ENCODE measurements at places on chromosomes 16 and 17.

DNA sequence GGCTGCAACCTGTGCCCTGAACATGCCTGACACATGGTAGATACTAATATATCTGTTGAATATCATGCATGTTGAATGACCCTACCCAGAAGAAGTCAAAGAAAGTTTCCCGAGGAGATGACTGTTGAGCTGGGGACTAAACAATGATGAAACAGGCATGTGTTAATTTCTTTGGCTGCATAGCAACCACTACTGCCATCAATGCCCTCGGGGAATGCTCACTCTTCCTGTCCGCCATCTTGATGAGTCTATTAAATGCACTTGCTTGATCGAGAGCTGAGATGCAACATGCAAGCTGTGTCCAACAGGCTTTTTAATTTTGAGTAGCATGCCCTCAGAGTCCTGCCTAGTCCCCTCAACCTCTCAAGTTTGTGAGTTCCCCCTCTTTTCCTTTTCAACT lies 31.3 kb downstream of the GRIN2A start:
- no peak for DNase-seq

DNA sequence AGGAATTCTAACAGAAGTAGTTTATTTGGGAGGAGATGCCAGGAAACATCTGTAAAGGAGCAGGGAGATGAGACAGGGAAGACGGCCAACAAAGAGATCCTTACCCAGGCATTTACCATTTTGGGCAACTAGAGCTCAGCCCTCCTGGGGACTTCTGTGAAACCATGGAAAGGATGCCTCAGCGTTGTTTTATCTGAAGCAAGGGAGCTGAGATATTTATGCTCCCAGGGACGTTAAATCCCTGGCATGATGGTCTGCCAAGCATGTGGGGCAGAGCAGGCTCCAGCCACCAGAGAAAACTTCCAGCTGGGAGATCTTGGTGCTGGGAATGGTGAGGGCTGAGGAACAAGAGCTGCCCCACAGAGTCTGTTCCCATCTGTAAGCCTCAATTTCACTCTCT lies 114.8 kb upstream of the FOXF1 start:
- no peak for DNase-seq

DNA sequence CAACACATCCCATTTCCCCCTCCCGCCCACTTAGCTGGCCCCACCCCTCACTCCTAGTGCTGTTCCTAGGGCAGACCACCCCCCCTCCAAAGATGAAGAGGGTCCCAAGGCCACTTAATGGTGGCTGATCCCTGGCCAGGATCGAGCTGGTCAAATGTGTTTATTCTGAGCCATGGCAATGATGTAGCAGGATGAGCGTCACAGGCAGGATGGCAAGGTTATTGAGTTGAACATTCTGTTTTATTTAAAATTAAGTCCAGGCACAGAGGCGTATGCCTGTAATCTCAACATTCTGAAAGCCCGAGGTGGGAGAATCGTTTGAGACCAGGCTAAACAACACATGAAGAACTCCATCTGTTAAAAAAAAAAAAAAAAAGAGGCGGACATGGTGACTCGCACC lies 12.2 kb downstream of the ZNF423 start:
- DNase-seq, result no peak

- no peak for DNase-seq
Measured at GRCh38 chr16:84246679-84247077, 6.9 kb upstream of the KCNG4 start.

GRCh38 chr17:82246365-82247181 lies 17.7 kb downstream of the SLC16A3 start:
- no peak for DNase-seq

GRCh38 chr17:64092952-64093451 lies 36.9 kb downstream of the ERN1 start:
- DNase-seq, result no peak

- DNase-seq, result peak; percentile 8
Measured at GRCh38 chr16:88782454-88783390, 2.3 kb downstream of the PIEZO1 start.

- no peak for DNase-seq
Measured at GRCh38 chr17:35725058-35725457, 6.4 kb upstream of the RASL10B start.

GRCh38 chr17:77326636-77327035 lies 185.9 kb downstream of the SEC14L1 start:
- no peak for DNase-seq

DNA sequence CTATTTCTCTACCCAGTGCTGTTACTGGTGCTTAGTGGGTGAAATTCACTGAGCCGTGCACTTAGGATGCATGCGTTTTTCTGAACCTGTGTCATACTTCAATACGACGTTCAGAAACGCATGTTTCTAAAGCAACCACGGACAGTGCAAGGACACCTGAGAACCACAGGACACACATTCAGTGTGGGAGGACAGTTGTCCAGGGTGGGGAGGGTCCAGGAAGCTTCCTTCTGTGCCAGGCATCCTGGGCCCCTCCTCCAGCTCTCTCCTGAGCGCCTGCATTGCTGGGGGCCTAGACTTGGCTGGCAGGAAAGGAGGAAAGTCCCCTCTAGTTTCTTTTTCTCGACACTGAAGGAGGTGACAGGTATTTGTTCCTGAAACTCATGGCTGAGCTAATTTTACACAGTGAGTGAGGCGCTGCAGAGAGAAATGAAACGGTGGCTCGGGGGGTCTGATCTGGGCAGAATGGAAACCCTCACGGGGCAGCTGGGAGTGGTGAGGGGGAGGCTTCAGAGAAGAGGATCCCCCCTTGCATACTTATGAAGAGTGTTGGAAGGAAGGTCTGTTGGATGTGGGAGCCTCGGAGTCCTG lies 89.9 kb downstream of the IRF8 start:
- DNase-seq, result no peak

DNA sequence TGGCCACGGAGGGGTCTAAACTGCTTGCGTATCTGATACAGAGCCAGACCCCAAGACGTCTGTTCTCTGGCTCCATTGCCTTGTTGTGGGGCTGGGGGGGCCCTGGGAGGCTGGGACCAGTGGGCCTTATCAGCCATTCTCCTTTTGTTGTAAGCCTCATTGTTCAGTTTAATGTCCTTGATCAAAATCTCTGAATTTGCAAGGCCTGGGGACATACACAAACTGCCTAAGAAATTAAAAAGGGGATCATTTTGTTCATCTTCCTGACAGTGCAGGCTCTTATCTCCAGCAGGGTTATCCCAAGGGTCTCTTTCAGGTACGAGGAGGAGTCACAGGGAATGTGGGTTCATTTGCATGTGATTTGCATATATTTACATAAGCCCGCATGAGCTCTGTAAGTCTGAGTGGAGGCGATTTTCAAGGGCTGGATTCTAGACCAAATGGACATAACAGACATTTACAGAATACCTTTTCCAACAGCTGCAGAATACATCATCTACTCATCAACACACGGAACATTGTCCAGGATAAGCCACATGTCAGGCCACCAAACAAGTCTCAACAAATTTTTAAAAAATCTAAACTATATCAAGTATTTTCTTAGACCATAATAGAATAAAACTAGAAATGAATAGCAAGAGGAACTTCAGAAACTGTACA lies 269.8 kb downstream of the RBFOX1 start:
- DNase-seq, result no peak

GRCh38 chr17:3440451-3440850 lies 6.8 kb upstream of the OR1E2 start:
- DNase-seq, result no peak

- no peak for DNase-seq
Measured at GRCh38 chr17:32123782-32124181, 18.5 kb upstream of the RHOT1 start.

DNA sequence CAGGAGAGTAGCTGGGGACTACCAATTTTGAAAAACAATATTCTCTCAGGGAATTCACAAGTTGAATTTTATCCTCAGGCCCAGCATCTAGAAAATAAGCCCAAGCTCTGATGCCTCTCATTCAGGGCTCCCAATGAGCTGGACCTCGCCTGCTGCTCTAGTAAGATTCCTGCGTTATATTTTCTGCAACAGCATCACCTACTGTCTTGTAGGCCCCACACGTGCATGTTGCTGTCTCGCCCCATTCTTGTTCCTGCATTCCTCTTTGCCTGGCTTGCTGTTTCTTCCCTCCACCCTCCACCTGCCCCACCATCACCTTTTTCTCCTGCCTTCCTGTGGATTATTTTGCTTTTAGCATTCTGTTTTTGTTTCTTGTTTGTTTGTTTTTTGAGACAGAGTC lies 8.3 kb upstream of the ST6GALNAC2 start:
- DNase-seq, result no peak

GRCh38 chr16:3187798-3188674 lies at the start of gene OR1F1:
OR1F1 (plus strand) TSS chr16:3188204.
- peak; percentile 59 for DNase-seq

All from nephron progenitor cell (in vitro differentiated cells).